ENCODE measurements at places on chromosomes 13 and 19. TPM values are rescaled to one million over a fixed set of nuclear protein-coding genes. Genes with fewer than 3 reads are reported as not detected.

RASGRP4 gene
- not detected for total RNA-seq

C19orf38 gene
- total RNA-seq = 1.4 TPM

CYP2S1 gene
- total RNA-seq = 6.8 TPM

VSTM2B gene
- not detected for total RNA-seq

TARM1 gene
- total RNA-seq = not detected

NCR1 gene
- not detected for total RNA-seq

MYO16 gene
- total RNA-seq = 0.13 TPM

IL17D gene
- total RNA-seq = 0.35 TPM

KMT2B gene
- total RNA-seq = 32.2 TPM

PGLYRP2 gene
- not detected for total RNA-seq

PSG3 gene
- not detected for total RNA-seq

LILRB5 gene
- total RNA-seq = not detected

SULT2B1 gene
- 4.4 TPM for total RNA-seq

KIR2DL4 gene
- not detected for total RNA-seq

ATP4A gene
- not detected for total RNA-seq

UPK1A gene
- 0.65 TPM for total RNA-seq

ZNF101 gene
- total RNA-seq = 9.3 TPM

TEX29 gene
- not detected for total RNA-seq

LTBP4 gene
- 203 TPM for total RNA-seq

BEST2 gene
- not detected for total RNA-seq

CGB7 gene
- total RNA-seq = 4.8 TPM

PRR19 gene
- 0.85 TPM for total RNA-seq

SLC25A41 gene
- total RNA-seq = not detected

SYT5 gene
- 2.8 TPM for total RNA-seq

DCT gene
- not detected for total RNA-seq

CD37 gene
- not detected for total RNA-seq

PABPC3 gene
- 0.39 TPM for total RNA-seq

ADGRE3 gene
- not detected for total RNA-seq

SSC5D gene
- total RNA-seq = 3.9 TPM

KCNJ14 gene
- 5.4 TPM for total RNA-seq

PLIN5 gene
- 4.3 TPM for total RNA-seq

FOSB gene
- 7.9 TPM for total RNA-seq

PRODH2 gene
- total RNA-seq = not detected

LENG9 gene
- total RNA-seq = 7.0 TPM

VSTM1 gene
- total RNA-seq = not detected

GNG7 gene
- 2.8 TPM for total RNA-seq

SIGLEC8 gene
- total RNA-seq = not detected

All from PC-9 (cell line).